ENCODE measurements at places on chromosomes 5 and 9.

DNA sequence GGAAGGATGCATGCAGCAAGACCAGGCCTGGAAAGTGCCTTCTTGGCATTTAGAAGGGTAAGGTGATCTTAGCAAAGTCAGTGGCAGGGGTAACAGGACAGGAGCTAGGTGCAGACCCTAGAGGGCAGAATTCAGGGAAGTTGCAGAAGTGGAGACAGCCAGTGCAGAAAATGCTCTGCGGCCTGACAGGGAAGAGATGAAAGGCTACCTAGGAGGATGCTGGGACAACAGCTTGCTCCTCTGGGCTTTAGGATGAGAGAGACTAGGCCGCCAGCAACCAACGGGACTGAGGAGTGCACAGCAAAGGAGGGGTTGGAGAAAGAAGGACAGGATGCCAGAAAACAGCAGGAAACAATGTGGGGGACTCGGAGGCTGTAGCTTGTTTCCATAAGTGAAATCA is 219.9 kb downstream of the FSTL4 start:
- no peak for DNase-seq

GRCh38 chr5:142798099-142798770 is 28.1 kb downstream of the ARHGAP26 start:
- DNase-seq = no peak

DNA sequence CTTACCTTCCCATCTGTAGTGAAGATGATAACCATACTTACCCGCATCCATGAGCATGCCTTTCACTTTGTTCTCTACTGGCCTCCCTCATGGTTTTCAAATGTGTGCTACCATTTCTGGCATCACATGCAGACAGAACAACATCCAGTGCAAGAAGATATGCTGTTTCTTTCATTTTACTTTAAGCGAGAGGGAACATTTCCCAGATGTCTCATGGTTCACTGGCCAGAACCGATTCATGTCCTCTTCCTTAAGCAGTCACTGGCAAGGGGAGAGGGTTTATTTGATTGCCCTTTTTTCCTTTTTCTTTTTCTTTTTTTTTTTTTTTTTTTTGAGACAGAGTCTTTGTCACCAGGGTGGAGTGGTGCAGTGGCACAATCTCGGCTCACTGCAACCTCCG is 37.7 kb downstream of the ARRDC3 start:
- DNase-seq = no peak

GRCh38 chr5:177022386-177023302 is at the start of gene ZNF346:
Gene ZNF346 (plus strand): TSS chr5:177022696. CDS start chr5:177022739, 43 bp downstream.
- peak; percentile 95 for DNase-seq

- DNase-seq = no peak
Observed at GRCh38 chr9:2497666-2498400, 123.8 kb upstream of the VLDLR start.

DNA sequence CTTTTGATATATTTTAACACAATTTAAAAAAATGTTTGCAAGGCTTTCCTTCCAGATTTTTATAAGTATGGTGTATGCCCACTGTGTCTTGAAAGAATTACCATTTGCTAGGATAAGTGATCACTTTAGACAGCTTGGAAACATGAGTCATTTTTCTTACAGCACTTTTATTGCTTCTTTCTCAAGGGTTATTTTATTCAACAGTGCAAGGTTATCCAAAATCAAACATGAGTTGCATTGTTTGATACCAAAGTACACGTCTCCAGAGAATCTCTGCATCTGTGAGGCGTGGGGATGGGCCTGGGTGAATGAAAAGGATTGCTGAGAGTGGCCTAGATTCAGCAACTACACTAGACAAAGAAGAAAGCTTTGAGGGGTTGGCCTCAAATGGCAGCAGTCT is 329.6 kb downstream of the ADAMTS6 start:
- no peak for DNase-seq

DNA sequence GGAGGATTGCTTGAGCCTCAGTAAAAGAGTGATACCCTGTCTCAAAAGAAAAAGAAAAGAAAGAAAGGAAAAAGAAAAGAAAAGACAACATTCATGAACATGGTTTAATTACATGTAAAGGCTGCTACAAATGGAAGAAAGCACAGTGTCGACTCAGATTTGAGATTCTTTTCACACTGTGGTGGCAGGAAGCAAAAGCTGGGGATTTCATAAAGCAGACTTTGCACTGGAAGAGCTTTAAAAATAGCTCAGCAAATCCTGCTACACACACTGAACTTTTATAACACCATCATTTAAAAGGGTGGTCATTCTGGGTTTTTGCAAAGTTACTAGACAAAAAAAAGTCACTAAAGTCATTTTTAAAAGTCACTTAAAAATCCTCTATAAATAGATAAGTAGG is 140.8 kb downstream of the CEMIP2 start:
- no peak for DNase-seq

DNA sequence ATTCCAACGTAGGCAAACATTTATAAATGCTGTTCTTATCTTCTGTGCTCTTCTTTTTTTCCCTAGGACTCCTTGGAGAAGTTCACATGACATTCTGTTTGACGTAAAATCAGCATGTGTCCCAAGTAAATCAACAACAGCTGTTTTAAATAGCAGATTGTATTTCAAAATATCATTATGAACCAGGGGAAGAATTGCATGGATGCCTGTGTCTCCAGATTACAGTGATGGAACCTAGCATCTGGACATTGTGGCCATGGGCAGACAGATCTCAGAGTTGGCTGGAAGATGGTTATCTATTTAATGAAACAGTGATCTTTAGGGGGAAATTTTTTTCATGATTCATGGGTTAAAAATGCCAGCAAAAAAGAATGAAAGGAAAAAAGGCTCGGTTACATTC is 222.0 kb downstream of the MAN2A1 start:
- DNase-seq = no peak

GRCh38 chr5:24428345-24428744 is 216.4 kb downstream of the CDH10 start:
- no peak for DNase-seq

DNA sequence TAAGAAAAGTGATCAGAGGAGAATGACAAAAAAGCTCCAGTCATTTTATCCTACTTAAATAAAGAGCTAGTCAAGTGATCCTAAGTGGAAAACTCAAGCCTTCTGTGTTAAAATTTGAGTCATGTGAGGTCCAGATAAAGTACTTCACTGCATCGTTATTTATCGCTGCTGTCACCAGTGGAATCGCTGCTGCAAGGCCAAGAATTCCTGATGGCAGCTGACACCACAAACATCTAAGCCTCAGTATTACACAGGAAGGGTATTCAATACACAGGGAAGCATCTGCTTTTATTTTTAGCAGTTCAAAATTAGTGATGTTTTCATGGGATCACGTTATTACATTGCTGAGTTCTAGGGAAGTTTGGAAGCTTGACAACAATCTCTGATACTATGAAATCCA is 190.3 kb downstream of the GOLPH3 start:
- DNase-seq = no peak

GRCh38 chr5:177399997-177400868 is at the start of gene PFN3:
Gene PFN3 (minus strand): TSS chr5:177400661. CDS start chr5:177400576, 85 bp downstream.
- no peak for DNase-seq

GRCh38 chr5:1640421-1640881 is 116.7 kb upstream of the LPCAT1 start:
- DNase-seq = no peak

GRCh38 chr5:139664727-139665351 is 16.7 kb downstream of the CXXC5 start:
- no peak for DNase-seq

DNA sequence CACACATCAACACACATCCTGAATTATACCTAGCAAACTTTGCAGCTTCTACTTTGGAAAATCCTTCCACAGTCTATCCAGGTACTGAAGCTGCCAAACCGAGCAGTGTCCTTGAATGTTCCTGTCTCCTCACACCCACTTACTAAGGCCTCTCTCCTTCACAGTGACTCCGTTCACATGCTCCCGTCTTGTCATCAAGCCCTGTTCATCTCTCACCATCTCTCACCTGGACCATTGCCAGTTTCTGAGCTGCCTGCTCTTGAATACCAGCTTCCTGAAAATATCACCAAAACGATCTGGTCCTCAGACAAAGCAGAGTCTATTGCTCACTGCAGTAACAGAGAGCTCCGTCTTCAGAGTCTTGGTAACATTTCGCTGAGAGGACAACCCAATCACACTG is 57.4 kb downstream of the GCNT1 start:
- DNase-seq = no peak

DNA sequence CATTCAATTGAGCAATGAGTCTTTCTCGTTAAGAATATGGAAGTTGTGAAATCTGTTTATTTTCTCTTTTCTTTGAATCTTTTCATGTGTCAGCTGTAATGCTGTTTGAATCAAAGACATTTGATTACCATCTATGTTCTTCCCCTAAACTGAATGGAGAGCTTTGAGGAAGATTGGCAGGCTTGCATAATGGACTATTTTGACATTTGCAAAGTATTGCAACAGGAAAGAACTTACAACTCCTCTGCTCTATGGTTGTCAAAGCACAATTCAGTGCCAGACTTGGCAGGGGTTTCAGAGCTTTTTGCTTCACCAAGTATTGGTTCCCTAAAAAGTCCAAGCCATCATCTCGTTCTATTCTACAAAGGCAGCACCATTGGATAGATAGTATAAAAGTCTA is 549.0 kb upstream of the NUDT12 start:
- no peak for DNase-seq

DNA sequence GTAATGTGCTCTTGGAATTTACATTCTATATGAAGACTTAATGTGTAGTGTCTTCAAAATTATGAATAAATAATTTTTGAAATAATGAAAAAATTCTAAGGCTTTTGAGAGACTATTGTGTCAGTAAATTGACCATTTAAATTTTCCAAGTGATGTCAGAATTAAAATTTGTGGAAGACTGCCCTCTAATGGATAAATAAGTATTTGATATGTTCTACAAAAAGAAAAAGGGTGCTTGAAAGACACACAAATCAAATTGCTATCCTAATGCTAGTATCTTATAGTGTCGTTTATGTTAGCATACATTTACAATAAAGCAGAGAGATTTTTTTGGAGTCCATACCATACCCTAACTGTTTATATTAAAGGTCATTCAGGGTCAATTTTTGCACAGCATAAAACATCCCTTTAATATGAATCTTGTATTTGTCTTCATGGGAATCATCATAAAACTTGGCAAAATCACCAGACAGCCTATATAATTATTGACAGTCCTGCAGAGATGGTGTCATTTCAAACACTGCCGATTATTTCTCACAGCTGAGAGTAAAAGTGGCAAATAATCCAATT is 120.8 kb upstream of the SLC27A6 start:
- no peak for DNase-seq
